Esophagus squamous epithelium (tissue), 5 donors: ENCODE measurements at places on chromosomes 7 and 10.

DNA sequence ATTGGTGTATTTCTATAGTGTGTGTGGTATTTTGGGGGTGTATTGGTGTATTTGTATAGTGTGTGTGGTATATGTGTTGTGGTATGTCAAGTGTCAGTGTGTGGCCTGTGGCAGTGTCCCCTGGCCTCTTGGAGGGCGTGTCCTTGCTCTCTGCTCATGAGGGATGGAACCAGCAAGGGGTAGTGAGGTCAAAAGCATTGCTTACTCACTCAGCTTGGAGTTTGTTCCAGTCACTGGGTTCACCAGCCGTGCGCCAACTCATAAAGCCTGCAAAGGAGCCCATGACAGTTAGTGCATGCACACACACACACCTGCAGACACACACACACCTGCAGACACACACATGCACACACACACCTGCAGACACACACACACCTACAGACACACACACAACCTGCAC lies 4.3 kb upstream of the TRPV6 start:
- no peak for DNase-seq

GRCh38 chr7:47461161-47461560 lies 120.8 kb downstream of the TNS3 start:
- DNase-seq, result no peak

GRCh38 chr7:66331883-66332282 lies 126.7 kb downstream of the TPST1 start:
- no peak for DNase-seq

DNA sequence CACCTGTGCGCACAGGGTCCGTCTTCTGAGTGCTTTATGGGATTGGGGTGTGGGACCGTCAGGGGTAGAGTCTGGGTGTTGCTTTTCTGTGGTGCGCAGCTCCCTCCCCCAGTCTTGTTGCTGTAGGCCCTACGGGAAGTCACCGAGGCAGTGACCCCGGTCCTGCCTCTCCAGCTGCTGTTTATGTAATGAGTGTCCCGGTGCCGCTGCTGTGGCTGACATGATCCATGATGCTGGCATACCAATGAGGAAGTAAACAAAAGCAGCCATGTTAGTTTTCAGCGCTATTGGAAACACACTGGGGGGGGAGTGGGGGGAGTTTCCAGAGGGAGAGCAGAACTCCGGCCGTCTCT lies 1.1 kb downstream of the TRIM8 start:
- no peak for DNase-seq

GRCh38 chr10:96651998-96652431 lies 65.2 kb upstream of the TM9SF3 start:
- no peak for DNase-seq

GRCh38 chr10:132493246-132493755 lies 44.3 kb upstream of the INPP5A start:
- no peak for DNase-seq

GRCh38 chr7:158366916-158367633 lies 220.5 kb downstream of the PTPRN2 start:
- no peak for DNase-seq

DNA sequence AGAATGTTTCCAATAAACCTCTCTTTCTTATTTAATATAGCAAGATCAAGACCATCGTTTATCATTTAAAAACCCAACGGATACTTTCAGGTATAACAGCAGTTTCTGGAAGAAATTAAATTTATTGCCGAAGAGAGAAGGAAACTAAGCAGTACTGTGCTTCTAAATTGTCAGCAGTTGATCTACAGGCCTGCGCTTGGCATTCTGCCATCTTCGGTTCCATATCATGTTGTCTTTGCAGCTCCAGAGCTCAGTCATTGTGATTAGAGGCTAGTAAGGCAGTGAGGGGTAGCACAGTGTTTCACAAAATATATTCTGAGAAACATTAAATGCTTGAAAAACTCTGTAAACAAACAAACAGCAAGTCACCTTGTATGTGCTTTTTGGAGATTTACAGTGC lies 301.3 kb downstream of the REEP3 start:
- DNase-seq, result no peak

DNA sequence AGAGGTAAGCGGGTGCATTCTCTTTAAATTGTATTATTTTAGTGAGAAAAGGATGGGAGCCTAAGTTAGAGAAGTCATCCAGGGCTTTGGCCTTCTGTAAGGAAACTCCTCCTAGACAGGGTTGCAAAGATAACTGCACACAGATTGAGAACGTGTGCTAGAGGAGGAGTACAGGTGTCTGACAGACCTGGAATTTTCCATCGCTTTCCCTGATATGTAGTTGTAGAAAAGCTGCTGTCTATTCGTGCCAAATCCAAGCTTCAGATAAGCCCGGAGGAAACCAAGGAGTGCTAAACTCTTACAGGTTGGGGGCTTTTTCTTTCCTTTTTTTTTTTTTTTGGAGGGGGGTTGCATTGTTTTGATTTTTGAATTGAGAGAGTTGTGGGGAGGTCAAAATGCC lies 23.1 kb downstream of the LRRC4 start:
- DNase-seq, result no peak

GRCh38 chr10:48456361-48456804 lies 148.5 kb downstream of the ARHGAP22 start:
- DNase-seq, result no peak

DNA sequence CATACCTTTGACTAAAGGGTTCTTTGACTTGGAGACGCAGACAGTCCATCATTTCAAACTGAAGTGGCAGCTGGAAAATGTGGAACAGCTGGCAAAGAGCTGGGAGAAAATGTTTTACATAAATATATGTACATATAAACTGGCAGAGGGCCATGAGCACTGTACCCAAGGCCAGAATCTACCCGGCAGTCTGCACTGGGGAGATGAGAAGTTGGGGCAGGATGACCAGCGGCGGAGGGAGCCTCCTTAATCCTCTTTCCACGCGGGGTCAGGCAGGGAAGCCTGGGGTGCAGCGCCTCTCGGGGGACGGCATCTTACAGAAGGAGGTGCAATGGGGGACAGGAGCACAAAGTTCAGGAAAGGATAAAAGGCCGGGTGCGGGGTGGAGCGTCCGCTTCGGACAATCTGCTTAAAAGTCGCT lies 1.3 kb downstream of the GLI3 start:
- DNase-seq, result no peak

- DNase-seq, result no peak
These were observed 30.0 kb downstream of the GLUD1 start for GRCh38 chr10:87064651-87065050.

DNA sequence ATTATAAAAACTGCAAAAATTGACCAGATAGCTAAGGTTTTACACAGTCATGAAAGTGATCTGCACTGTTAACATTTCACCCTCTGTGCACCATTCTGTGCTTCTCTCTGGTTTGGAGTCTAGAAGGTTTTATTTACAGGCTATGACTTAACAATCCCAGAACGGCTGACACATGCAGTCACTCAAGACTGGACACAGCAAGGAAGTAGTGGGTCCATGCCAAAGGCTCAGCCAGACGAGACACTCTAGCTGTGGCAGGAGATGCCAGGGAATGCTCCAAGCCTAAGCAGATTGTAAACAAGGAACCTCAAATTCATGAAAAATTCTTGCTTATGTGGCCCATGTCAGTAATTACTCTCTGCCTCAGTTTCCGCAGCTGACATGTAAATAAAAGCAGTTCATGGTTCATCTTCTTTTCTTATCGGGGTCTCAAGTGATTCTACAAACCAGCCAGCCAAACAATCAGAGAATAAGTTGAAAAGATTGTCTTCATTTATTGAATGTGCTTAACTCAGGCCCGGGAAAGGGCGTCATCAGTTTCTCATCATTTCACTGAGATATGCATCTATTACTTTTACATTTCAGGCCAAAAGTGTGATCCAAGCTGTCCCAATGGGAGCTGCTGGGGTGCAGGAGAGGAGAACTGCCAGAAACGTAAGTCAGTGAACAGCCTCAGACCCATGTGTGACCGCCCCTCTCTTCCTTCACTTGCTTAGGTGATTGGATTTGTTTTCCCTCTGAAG lies 132.1 kb downstream of the EGFR start:
- no peak for DNase-seq

- DNase-seq, result no peak
These were observed 78.3 kb downstream of the SVOPL start for GRCh38 chr7:138622841-138623240.

GRCh38 chr7:100887516-100888290 lies 1.8 kb downstream of the UFSP1 start:
- no peak for DNase-seq

DNA sequence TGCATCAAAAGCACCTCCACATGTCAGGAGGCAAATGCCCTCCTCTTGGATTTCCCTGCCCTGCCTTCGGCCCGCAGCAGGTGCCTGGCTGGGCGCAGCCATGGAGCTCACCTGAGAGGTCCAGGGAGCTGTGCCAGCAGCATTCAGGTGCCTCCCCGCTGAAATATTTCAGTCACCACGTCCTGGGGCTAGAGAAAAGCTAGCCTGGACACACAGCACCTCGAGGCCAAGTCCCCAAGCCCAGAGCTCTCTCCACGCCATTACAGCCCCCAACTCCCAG lies 102.7 kb downstream of the MAD1L1 start:
- no peak for DNase-seq

GRCh38 chr7:132240821-132241422 lies 335.3 kb downstream of the PLXNA4 start:
- no peak for DNase-seq

GRCh38 chr10:52308251-52309031 lies 5.6 kb upstream of the DKK1 start:
- no peak for DNase-seq

GRCh38 chr10:58648131-58648530 lies 135.5 kb downstream of the BICC1 start:
- DNase-seq, result no peak

- DNase-seq, result no peak
These were observed 15.6 kb downstream of the LAT2 start for GRCh38 chr7:74225400-74225799.

GRCh38 chr10:6124666-6125065 lies 35.8 kb downstream of the RBM17 start:
- DNase-seq, result no peak

DNA sequence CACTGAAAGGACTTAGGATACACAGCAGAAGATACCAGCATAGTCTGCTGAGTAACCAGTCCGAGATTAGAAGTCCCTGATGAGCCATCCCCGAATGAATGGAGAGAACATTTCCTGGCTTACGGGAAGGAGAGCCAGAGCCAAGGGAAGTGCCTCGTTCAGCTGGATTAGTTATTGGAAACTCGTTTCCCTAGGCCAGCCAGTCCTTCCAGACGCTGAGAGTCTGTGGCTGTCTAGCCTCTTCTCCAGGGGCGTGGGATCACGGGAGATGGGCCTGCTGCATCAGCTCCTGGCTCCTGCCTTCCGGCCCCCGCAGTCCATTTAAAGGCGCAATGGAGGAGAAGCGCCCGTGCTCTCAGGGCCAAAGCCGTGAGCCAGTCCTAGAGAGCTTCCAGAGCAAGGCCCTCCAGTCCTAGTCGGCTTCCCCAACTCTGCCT lies 712.8 kb downstream of the PARD3 start:
- no peak for DNase-seq

GRCh38 chr7:134085311-134085710 lies 41.8 kb upstream of the LRGUK start:
- DNase-seq, result no peak

DNA sequence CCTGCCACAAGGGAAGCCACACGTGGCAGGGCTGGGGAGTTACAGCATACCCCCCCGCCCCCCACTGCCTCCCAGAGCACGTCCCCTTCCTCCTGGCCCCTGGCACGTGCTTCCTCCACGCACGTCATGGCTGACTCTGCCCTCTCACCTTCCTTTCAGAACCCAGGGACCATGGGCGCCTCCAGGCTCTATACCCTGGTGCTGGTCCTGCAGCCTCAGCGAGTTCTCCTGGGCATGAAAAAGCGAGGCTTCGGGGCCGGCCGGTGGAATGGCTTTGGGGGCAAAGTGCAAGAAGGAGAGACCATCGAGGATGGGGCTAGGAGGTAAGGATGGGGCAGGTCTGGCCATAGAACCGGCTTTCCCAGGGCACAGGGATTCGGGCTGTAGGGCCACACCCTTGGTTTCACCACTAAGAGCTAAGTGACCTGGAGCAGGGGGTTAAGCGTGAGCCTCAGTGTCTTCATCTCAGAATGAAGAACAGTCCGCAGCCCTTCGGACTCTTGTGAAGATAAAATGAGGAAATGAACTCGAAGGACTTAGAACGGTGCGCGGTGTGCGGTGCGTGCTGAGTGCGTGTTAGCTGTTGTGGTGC lies 2.5 kb downstream of the NUDT1 start:
- no peak for DNase-seq

- DNase-seq, result no peak
These were observed 26.0 kb upstream of the TMEM140 start for GRCh38 chr7:135121868-135122267.

DNA sequence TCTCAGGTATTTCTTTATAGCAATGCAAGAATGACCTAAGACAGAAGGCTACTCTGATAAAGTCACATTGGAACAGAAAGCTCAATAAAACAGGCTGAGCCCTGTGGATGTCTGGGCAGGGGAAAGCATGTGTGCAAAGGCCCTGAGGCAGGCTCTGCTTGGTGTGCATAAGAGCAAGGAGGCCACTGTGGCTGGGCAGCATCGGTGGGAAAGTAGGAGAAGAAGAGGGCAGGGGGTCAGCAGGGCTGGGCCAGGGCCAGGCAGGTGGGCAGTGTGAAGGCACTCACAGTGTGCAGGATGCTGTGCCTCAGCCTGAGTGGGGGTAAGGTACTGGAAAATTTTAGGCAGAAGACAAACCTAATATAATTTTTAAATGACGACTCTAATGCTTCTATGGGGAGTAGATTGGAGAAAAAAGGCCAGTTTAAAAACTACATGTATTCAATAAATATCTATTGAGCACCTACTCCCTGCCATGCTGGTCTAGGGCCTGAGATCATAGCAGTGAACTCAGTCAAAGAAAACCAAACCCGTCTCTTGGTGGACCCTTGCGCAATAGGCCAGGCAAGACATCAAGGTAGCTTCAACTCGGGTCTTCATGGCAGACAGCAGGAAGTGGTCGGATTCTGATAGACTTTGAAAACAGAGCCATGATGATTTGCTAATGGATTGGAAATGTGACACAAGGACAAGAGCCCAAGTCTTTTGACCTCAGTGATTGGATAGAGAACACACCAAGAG lies 572.3 kb downstream of the TCERG1L start:
- DNase-seq, result no peak

DNA sequence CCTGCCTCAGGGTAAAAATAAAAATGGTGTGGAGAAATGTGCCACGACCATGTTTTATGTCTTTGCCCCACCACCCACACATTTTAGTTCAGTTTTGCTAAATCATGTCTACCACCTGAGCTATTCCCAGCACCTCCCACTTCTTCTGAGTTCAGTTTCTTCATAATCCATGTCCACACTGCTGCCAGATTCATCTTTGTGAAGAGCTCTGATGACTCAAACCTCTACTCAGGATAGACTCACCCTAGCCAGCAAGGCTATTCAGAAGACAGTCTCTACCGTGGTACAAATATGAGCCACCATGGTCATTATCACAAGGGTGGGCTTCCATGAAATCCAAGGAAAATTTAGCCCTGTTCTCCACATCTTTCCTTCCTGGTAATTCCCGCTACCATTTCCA lies 231.1 kb upstream of the PRKCQ start:
- DNase-seq, result no peak
